Stomach (tissue), 19 donors: ENCODE measurements at places on chromosomes 1 and 21. TPM values are rescaled to one million over a fixed set of nuclear protein-coding genes. Genes with fewer than 3 reads are reported as not detected.

DNA sequence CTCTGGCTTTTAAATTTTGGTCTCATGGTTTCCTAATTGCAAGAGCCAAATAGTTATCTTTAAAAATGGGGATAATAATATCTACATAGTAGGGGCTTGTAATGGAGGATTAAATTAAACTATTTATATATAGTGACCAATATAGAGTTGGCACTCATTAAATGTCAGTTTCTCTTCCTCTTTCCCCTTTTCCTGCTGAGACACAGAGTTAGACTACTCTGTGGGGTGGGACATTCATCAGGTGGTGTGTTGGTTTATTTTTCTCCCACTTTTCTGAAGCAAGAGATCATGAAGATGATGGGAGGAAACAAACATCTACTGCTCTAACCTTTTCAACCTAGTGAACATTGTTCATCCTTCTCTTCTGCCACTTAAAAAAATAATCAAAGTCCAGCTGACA, 17.3 kb upstream of the RAP1A start:
- peaks cover 55% of the 10 kb centered on the region for H3K4me1 ChIP-seq
- no peak for DNase-seq
- no peak overlapping the region for H3K4me3 ChIP-seq
- no peaks in the 10 kb centered on the region for H3K36me3 ChIP-seq

DNA sequence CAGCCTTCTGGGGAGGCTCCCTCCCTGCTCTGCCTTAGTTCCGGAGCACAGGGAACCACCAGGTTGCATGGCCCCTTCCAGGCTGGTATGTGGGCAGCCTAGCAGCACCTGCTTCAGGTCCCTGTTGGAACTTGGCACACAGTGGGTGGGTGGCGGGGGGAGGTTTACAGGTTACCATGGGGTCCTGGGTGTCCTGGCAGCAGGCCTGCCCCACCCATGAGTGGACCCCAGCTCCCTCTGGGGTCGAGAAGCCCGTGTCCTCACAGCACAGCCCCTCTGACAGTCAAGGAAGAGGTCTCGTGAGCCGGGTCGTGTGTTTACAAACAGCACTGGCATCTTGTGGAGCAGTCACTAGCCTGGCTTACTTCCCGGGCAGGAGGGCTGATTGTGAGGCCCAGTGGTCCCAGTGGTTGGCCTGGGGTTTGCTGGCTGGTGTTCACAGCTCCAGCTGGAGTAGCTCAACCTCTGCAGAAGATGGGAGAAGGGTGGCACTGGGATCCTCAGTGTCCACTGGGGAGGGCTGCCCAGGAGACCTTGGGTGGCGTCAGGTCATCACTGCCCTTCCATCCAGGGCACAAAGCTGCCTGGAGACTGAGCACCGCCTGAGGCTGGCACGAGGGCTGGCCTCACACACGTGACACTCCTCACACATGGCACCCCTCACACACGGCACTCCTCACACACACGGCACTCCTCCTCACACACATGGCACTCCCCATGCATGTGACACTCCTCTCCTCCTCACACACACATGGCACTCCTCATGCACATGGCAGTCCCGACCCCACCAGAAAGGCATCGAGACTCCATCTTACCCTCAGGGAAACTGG, 100.9 kb downstream of the RIPK4 start:
- H3K27me3 ChIP-seq = peaks cover 17% of the 10 kb centered on the region
- DNase-seq = no peak
- no peaks in the 10 kb centered on the region for H3K36me3 ChIP-seq

DNA sequence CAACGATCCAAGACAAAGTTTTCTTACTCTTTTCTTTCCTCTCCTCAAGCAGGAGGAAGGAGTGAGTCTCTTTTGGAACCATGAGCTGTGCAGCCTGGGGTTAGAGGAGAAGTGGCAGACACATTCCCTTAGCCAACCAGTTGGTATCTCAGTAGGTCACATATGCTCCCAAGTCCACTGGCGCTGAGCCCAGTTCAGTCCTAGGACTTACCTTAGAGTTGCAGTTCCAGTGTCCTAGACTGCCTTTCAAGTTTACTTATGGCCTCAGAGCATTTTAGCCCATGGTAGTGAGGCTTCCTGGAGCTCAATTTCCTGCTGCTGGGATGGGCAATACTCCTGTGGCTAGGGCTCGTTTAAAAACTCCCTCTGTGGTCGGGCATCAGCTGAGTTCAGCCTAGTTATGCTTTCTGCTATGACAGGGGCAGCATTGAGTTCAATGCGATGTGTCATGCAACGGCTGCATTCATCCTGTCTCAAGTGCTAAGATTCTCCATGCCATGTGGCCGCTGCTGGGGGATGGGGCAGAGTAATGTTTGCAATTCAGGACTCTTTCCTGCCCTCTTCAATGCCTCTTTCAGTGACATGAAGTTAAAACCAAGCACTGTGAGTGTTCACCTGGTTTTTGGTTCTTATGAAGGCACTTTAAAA, 103.8 kb downstream of the LRRC7 start:
- H3K4me1 ChIP-seq = no peaks in the 10 kb centered on the region
- no peaks in the 10 kb centered on the region for H3K36me3 ChIP-seq
- H3K27ac ChIP-seq = no peak overlapping the region
- no peak for DNase-seq

DNA sequence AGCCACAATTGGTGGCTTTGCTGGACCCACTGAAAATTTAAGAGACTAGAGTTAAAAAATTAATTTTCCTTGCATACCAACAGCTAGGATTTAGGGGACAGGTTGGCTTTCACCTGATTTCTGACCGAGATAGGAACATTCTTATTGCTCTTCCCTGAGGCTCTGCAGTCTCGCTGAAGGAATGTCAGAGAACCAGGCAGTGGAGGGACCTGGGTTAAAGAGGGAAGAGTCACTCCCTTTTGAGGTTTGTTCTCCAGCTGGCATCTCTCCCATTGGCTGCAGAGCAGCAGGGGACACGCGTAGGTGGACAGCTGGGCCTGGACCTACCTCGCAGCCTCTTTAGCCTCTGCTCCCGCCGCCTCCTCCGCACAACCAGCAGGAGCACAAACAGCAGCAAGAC, 207.5 kb downstream of the PCP4 start:
- no peak overlapping the region for H3K27ac ChIP-seq
- no peaks in the 10 kb centered on the region for H3K27me3 ChIP-seq
- no peak overlapping the region for H3K4me3 ChIP-seq

GRCh38 chr21:17925000-17925610, 105.9 kb upstream of the C21orf91 start:
- no peaks in the 10 kb centered on the region for H3K4me1 ChIP-seq
- no peak overlapping the region for H3K27ac ChIP-seq

Gene CYP4X1
- total RNA-seq = 0.58 TPM
